ENCODE measurements at places on chromosomes 1 and 21.

- DNase-seq: no peak
Observed at GRCh38 chr1:91749788-91750231, 136.1 kb downstream of the TGFBR3 start.

GRCh38 chr1:66058558-66058957 is 265.9 kb downstream of the PDE4B start:
- DNase-seq: no peak

DNA sequence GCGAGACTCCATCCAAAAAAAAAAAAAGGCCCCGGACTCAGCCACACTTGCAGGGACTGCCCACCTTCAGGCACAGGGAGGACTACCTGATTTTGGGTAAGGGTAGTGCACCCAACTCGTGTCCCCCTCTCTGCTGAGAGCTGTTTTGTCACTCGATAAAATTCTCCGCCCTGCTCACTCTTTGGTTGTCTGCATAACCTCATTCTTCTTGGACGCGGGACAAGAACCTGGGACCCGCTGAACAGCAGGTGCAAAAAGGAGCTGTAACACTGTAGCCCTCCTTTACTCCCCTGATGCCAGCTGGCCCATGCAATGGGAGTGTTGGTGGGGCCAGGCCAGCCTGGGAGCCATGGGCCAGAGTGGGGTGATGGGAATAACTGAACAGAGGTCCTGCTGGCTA is 10.6 kb downstream of the S100B start:
- DNase-seq: no peak

DNA sequence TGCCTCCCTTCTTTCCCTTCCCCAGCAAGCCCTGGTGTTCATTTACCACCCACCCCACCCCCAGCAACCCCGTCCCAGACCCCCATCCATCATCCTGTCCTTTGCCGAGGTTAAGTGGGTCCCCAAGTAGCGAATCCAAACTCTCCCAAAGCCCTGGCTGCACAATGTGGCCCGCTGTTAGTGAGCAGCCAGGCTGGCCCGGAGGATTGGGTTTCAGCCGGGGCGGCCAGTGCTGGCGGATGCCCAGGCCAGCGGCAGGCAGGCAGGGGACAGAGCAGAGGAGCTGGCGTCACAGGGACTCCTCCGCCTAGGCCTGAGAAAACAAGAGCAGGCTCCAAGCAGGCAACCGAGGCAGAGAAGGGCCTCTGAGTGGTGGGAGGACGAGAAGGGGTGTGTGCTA is 61.4 kb downstream of the EPHB2 start:
- DNase-seq: no peak

DNA sequence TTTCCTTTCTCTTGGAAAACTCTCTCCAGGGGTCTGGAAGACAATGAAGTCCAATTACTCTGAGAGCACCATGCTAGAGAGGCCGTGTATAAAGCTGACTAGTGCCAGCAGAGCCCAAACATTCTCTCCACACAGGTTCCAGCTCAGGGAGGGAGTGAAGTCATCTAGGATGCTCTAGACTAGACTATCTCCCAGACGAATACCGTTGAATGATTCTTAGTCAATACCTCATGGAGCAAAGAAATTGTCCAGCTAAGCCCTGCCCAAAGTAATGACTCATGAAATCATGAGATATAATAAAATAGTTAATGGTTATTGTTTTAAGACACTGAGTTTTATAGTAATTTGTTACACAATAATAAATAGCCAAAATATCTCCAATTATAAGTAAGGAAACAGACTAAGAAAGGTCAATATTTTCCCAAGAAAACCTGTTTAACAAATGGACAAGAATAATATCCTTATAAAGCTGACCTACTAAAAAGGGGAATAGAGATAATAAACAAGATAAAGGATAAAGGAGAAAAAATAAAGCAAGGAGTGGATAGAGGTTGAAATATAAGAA is 163.9 kb upstream of the LRRC7 start:
- DNase-seq: no peak

DNA sequence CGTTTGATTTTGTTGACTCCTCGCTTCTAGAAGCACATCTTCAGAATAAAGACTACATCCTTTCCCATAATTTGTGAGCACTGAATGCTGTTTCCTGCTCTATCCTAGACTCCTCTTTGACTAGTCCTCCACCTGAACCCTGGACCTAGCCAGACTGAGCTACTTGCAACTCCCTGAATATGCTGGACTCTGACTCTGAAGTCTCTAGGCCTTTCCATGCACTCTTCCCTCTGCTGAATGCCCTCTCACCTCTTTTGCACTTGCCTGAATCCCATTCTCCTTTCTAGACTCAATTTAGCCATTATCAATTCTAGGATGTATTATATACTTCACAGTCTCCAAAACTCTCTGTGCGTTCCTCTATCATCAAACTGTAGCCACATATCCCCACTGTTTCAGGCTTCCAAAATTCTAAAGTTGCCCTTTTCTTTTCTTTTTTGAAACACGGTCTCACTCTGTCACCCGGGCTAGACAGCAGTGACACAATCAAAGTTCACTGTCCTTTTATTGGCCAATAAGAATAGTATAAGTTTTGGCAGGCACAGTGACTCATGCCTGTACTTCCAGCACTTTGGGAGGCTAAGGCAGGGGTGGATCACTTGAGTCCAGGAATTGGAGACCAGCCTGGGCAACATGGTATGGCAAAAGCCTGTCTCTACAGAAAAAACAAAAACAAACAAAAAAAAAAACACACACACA is 127.0 kb downstream of the LTN1 start:
- no peak for DNase-seq

DNA sequence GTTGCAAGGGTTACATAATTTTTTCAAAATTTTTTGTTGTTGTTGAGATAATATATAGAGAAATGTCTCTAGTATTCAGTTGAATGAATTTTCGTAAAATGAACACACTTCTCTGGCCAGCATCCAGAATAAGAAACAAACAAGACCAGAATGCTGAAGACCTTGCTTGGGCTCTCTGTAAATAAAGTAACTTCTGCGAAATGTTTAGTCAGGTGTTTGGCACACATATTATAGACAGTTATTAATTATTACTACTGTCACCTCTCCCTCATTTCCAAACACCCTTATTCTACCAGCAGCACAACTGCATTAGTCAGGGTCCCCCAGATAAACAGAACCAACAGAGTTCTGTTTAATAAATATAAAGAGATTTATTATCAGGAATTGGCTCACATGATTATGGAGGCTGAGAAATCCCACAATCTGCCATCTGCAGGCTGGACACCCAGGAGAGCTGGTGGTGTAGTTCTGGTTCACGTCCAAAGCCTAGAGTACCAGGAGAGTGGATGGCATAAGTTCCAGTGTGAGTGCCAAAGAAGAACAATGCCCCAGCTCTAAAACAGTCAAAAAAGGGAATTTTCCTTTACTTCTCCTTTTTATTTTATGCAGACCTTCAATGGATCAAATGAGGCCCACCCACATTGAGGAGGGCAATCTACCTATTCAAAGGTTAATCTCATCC is 44.1 kb upstream of the KCND3 start:
- no peak for DNase-seq

DNA sequence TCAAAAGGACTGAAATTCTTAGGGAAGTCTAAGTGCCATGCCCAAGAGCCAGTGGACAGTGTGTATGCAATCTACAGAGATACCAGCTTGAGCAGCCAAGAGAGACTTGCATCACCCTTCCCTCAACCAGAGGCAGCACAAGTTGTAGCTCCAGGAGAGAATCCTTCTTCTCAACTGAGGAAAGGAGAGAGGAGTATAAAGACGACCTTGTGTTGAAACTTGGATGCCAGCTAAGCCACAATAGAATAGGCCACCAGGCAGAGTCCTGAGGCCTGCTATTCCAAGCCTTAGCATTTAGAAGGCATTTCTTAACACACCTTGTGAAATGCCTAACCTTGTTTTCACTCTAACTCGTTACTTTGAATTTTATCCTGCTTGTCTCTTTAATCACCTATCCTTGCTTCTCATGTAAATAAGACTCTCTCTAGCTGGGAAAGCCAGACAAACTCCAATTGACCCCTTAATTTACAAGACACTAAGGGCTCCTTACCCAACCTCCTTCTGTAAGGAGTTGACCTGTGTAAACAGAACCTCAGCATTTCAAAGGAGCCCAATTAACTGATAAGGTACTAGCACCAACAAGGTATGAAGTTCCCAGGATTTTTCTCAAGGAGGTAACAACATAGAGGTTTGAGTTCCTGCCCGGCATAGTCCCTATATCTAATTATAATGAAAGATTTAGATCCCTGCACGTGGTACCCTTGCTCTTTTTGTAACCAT is 738.8 kb downstream of the AMY1C start:
- no peak for DNase-seq

GRCh38 chr1:64826991-64827390 is 82.1 kb downstream of the RAVER2 start:
- DNase-seq: no peak

GRCh38 chr1:20474333-20474975 is 11.6 kb downstream of the CAMK2N1 start:
- no peak for DNase-seq

- no peak for DNase-seq
Observed at GRCh38 chr1:85801520-85801919, 93.3 kb upstream of the ZNHIT6 start.

GRCh38 chr1:241129207-241129960 is 227.6 kb downstream of the RGS7 start:
- no peak for DNase-seq

GRCh38 chr21:33033094-33033951 is 7.6 kb downstream of the OLIG2 start:
- DNase-seq: no peak

- no peak for DNase-seq
Observed at GRCh38 chr1:68442006-68442405, 7.7 kb downstream of the RPE65 start.

- DNase-seq: no peak
Observed at GRCh38 chr1:26921126-26921539, 410 bp upstream of the NUDC start.

GRCh38 chr1:55836086-55836485 is 620.9 kb upstream of the USP24 start:
- DNase-seq: no peak

- no peak for DNase-seq
Observed at GRCh38 chr21:40638466-40639251, 208.3 kb downstream of the DSCAM start.

DNA sequence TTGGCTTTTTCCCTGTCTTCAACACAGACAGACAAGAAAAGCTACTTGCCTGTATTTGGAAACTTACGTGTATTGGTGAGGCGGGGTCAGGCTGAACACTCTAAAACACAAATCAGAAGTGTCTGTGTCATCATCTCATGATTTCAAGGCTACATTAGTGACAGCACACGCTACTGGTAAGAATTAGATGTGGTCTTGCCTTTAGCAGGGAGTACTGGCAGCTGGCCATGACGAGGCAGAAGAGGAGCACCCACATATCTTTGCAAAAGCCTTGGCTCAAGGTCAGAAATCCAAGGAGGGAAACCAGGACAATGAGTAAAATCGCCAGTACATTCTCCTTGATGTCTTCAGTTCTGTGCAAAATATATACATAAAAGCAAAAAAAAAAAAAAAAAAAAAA is 77.7 kb downstream of the PCNX2 start:
- DNase-seq: no peak

DNA sequence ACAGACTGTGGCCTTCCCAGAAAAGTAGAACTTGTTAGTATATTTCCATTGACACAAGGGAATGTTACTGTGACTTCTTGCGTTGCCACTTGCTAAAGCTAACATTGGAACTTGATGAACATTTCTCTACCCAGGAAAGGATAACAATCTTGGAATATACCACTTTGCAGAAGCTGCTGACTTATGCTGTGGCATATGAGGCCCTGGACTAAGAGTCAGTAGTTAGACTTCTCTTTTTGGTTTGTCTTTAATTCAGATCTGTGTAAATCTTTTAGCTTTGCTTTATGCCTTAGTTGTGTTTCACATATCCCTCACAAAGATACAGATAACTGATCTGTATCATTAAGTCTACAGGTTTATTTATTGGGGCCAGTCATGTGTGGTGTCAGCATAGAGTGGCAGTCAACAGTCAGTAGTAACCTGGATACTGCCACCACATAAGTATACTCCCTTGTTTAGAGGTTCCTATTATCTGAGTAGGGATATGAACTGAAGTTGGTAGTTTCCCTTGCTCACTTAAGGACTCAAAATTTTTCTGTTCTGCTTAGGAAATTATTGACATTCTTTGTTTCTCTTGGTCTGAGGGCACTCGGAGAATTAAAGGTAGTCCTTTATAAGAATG is 14.7 kb downstream of the RNF2 start:
- no peak for DNase-seq

DNA sequence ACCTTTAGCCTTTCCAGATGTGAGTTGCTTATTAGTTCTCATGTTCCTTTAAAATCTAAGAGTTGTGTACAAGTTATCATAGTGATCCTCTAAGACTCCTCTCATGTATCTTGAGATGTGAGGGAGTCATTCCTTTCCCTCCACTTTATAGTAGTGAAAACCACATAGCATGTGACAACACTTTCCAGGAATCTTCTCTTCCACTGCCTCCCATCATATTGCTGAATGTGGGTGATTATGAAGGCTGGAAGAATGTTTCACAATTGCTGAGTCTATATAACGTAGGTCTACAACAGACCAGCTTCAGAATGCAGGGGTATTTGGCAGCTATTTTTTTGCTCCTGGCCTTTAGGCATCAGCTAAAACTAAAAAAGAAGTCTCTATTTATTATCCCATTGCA is 44.7 kb upstream of the LRRC7 start:
- no peak for DNase-seq

- peak; percentile 84 for DNase-seq
Observed at GRCh38 chr1:160567858-160568682, 11.2 kb downstream of the CD84 start.

- no peak for DNase-seq
Observed at GRCh38 chr1:81221564-81221963, 579.2 kb upstream of the ADGRL2 start.

DNA sequence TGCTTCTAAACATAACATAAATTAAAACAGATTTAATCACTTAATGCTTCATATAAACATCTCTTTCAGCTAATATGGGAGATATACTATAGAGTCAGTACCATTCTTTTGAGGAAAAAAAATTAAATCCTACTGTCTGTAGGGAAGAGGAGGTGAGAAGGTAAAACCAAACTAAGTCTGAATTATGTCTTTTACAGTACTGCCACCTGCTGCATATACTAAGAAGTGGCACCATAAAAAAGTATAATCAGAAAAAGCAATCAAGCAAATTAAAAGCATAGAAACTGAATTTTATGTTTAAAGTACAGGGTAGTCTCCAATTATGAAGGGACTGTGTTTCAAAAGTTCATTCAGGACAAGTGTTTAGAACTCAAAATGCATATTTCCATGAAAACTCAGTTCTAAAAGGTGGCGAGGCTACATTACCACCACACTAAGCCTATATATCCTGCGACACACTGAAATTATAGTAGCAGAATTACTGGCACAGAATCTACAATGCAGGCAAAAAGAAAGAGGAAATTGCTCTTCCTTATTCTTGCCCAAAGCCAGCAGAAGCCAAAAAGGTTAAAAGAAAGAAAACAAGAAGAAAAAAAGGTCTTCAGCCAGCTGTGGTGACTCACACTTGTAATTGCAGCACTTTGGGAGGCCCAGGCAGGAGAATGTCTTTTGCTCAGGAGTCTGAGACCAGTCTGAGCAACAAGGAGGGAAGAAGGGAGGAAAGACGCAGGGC is 9.0 kb downstream of the NSL1 start:
- no peak for DNase-seq
